ENCODE measurements at places on chromosomes 2 and 18.

DNA sequence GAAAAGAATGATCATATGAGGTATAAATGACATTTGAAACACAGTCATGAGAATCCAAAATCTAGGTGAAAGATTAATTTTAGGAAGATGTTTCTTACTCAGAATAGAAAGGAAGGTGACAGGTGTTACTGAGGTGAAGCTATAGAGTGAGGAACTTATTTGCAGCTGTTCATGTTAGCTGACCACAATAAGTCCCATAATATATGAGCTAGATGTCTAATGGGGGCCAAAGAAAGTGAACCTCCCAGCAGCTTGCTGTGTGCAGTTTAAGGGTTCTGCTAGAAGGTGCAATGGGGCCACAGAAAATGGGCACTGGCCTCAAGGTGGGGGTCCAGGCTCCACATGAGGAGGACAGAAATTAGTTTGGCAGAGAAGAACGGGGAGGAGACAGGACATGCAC is 1374.9 kb upstream of the CRIM1 start:
- no peak for DNase-seq

DNA sequence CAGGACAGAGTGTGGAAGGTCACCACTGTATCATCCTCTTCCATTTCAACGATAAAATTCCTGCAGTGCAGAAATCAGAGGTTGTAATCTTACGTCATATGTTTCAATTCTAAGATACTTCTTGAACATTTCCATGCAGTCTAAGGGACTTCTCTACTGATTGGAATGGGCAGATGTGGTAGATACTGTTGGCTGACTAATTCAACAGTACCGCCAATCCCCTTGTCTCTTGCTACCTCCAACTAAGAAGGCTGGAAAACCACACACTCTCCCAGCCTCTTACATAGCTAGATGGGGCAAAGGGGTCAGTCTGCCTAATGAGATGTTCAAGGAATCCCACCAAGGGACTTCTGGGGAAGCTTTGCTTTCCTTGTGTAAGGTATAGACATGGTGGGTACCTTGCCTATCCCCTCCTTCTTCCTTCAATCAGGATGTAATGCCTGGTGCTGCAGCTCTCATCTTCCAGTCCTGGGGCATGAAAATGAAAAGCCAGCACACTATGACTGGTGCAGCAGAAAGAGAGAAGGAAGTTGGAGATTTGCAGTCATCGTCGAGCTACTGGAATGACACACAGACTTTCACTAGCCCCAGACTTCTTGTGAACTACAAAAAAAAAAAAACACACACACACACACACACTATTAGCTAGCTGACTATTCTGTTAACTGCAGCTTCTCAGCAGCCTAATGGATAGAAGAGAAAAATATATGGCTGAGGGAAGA is 84.1 kb downstream of the ALPK2 start:
- no peak for DNase-seq

GRCh38 chr2:69948032-69948962 is 13.1 kb downstream of the ASPRV1 start:
- peak; percentile 46 for DNase-seq

- no peak for DNase-seq
These were observed 38.1 kb upstream of the AFF3 start for GRCh38 chr2:100180503-100180902.

- no peak for DNase-seq
These were observed 69.9 kb downstream of the MARCO start for GRCh38 chr2:119011910-119012209.

GRCh38 chr2:15809404-15809803 is 130.9 kb upstream of the MYCN start:
- no peak for DNase-seq

GRCh38 chr2:220966636-220967035 is 605.5 kb downstream of the EPHA4 start:
- no peak for DNase-seq

DNA sequence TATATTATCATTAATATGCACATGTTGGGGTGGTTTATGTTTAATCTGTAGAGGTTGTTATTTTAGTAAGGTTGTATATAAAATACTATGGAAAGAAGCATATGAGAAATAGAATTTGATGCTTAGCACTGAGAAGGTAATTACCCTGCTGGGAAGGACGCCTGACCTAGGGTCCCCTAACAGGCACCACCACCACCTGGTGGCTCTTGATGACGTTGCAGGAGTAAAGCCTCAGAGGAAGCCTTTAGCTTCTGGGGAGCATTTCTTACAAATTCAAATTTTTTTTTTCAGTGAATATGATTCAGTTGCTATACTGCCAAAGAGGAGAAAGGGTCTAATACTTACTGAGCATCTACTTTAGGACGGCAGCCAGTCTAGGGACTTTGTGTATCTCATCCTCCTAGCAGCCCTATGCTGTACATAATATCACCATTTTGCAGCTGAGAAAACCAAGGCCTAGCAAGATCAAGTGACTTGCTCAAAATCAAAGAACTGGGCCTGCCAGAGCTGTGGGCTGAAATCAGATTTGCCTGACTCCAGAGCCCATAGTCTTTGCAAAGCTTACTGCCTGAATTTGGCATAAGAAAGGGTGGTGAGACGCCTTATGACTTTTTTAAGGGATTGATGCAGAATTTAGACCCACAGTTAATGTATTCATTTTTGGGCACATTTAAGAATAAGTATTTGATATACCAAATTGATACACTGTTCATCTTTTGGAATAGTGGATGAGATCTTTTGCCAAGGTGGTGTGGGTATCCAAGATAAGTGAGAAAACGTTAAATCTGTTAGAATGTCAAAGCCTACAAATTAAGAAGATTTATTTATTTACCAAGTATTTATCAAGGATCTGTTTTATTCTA is 78.8 kb upstream of the GAREM1 start:
- peak; percentile 48 for DNase-seq

DNA sequence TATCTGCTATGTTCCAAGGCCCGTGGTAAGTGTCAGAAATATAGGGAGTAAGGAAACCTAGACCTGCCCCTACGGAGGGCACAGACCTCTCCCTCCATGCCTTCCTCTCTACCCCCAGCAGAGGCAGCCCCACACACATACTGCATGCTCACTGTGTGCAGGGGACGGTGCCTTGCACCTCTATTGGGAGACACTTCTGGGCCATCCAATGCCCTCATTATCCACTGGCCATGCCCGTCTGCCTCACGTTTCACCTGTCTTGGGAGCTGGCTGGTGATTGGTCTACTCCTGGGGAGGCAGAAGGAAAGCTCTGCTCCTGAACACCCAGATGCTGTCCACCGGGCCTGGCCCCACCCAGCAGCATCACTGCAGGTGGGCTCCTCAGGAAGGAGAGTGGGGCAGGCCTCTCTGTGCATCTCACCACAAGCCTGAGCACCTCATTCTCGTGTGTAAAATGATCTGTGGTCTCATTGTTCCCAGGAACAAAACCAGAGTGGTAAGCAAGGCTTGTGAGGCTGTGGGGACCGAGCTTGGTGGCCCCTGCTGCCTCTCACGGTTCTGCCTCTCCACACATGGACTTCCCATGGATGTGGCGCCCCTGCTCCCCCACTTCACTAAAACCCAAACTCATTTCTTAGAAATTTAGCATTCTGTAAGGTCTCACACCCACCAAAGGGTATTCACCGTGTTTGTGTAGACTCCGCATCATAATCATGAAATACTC is 312.5 kb upstream of the HS6ST1 start:
- DNase-seq = no peak

GRCh38 chr18:78240101-78240500 is 739.5 kb upstream of the SALL3 start:
- no peak for DNase-seq

- DNase-seq = peak; percentile 88
These were observed 31.0 kb downstream of the GLI2 start for GRCh38 chr2:120766470-120767351.

- no peak for DNase-seq
These were observed 163.7 kb upstream of the KLHL29 start for GRCh38 chr2:23221236-23221635.

GRCh38 chr18:48064978-48065600 is 134.6 kb upstream of the SMAD2 start:
- no peak for DNase-seq

DNA sequence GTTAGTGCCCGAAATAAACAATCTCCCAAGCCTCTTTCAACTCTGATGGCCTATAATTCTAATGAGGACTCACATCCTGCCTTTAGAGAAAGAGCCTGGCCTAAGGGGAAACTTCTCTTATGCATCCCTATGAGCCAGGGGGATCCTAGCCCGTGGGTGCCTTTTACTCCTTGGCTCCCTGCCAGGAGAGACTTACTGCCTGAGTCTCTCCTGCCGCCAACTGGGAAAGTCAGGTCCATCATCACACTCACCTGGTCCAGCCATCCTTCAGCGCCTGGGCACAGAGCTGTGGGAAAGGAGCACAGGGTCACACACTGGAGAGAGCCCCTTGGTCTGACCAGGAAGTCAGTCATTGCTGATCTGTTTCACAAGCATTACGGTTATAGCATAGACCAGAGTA is 24.1 kb downstream of the ENOSF1 start:
- no peak for DNase-seq

DNA sequence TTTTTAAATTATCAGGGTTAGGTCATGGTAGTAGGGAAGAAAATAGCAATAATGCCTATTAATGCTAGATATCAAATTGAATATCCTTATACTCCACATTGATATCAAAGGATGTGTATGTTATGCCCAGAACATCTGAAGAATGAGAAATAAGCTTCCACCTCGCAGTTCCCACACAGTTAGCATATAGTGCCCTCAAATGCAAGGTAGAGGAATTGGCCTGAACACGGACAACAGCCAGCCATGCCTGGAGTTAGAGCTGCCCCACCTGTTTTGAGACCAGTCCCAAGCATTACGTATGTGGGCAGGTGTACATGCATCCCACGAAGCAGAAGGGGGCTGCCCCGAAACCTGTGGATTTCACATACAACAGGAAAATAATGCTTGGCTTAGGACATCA is 79.6 kb downstream of the SUMO1 start:
- DNase-seq = no peak

DNA sequence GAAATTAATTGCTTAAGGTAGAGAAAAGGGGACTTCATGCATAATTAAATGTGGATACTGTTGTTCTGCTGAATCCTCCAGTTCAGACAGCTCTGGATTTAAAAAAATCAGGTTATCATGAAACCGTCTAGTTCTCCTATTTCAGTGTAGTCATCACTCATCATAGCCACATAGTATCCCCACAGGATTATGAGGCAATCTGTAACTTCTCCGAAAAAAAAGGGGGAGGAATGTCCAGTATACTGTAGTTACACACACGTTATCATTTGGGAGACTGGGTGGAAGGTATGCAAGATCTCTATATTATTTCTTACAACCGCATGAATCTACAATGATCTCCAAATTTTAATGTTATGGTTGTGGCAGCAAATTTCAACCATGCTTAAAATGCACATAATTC is 114.0 kb downstream of the HIBCH start:
- DNase-seq = no peak

- peak; percentile 94 for DNase-seq
These were observed 27.6 kb downstream of the CELF4 start for GRCh38 chr18:37537868-37538525.

- peak; percentile 87 for DNase-seq
These were observed 14.9 kb upstream of the SNED1 start for GRCh38 chr2:240983361-240983995.

- no peak for DNase-seq
These were observed 20.4 kb upstream of the ATOH8 start for GRCh38 chr2:85733121-85733960.

DNA sequence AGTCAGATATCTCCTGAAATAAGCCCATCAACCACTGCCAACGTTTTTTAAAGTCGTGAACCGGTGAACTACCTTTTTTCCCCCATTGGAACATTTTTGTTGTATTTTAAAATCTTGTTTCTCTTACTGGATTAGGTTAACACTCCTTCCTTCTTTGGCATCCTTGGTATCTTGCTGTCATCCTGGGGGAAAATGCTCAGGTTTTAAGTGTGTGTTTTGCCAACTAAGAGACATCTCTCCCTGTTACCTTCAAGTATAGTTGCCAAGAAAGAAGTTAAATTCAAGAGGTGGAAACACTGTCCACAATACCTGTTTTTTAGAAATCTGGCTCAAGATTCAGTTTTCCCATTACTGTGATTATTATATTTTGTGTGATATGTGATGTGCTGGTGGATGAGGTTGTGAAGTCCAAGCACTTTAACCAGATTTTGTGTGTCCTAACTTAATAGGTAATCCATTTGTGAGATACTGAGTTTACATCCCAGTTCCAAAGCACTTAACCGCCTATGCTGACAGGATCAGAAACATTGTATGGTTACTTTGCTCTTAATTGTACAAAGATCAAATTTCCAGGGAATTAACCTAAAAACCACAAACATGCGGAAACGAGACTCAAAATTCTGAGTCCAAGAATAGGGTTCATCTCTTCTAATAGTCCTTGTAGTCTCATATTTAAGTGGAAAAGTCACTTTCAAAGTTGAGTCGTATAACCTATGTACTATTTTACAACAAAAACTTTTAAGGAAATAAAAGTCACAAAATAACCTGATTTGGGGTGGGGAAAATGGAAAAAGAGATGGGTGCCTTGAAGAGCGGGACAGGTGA is 1.3 kb upstream of the SP3 start:
- no peak for DNase-seq

DNA sequence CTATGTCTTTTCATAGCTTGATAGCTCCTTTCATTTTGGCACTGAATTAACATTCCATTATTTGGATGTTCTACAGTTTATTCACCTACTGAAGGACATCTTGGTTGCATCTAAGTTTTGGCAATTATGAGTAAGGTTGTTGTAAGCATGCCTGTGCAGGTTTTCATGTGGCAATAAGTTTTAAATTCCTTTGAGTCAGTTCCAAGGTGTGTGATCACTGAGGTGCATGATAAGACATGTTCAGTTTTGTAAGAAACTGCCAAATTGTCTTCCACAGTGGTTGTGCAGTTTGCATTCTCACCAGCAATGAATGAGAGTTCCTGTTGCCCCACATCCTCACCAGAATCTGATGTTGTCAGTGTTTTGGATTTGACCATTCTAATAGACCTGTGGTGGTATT is 24.2 kb downstream of the XDH start:
- no peak for DNase-seq

GRCh38 chr2:132252894-132253264 is 91.1 kb upstream of the ANKRD30BL start:
- DNase-seq = no peak

DNA sequence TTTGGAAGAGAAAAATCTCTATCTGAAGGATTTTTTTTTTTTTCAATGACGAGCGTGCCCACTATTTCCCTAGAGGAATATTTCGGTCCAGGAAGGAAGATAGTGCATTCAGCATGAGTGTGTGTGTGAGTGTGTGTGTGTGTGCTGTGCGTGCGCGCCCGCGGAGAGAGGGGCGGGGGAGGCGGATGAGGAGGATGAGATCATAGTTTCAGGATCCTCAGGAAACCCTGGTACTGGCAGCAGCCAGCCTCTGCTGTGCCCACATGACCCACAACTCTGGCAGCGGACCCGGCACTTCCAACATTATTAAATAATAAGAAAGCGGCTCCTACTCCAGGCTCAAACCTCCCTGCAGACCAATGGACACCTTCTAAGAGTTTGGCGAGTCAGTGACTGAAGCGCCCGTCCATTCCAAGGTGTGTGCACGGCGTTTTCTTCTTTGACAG is 217.0 kb upstream of the DTNA start:
- DNase-seq = peak; percentile 78

- no peak for DNase-seq
These were observed 16.4 kb upstream of the IL1RL1 start for GRCh38 chr2:102294802-102295489.

All from ELF-1 (cell line).